ENCODE measurements at places on chromosomes 16 and 17. TPM values are rescaled to one million over a fixed set of nuclear protein-coding genes. Genes with fewer than 3 reads are reported as not detected.

GRCh38 chr17:82548681-82549303 lies 29.3 kb downstream of the FOXK2 start:
- no peak for DNase-seq

Gene LRRC36
- total RNA-seq: 33.0 TPM

GRCh38 chr17:43341715-43342588 lies 56.8 kb upstream of the ARL4D start:
- DNase-seq: no peak

DNA sequence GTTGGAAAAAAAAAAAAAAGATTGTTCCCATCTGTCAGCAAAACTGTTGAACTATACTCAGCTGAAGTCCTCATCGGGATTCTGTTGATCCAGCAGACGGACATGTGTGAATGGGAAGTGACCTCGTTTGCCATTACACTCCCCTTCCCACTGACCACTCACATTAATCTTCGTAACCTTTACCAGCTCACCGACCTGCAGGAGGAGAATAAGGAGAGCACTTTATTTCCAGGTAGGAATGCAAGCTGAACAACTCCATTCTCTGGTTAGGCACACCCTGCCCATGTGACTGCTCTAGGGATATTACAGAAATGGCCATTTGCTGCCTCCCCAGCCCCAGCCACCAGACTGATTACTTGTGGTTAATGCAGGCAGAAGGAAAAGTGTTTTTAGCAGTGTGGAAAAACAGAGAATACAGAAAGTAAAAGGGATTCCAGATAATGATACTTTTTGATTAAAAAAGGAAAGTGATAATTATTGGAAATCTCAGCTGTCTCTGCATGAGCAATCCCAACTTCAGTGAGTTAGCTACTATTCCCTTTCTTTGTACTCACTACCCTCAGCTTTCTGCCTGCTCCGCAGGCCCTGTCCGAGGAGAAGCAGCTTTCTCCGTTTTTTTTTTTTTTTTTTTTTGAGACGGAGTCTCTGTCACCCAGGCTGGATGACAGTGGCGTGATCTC lies 23.6 kb upstream of the YWHAE start:
- no peak for DNase-seq

- no peak for DNase-seq
Measured at GRCh38 chr16:87075319-87075860, 241.8 kb downstream of the C16orf95 start.

Gene KREMEN2
- total RNA-seq: not detected

GRCh38 chr17:82021107-82021899 lies 1.4 kb downstream of the CENPX start:
- DNase-seq: peak; percentile 89

GRCh38 chr17:11608396-11608795 lies 10.1 kb downstream of the DNAH9 start:
- peak; percentile 82 for DNase-seq

- no peak for DNase-seq
Measured at GRCh38 chr16:66189951-66190350, 176.5 kb upstream of the CDH5 start.

- no peak for DNase-seq
Measured at GRCh38 chr16:59324462-59324861, 590.3 kb upstream of the GOT2 start.

DNA sequence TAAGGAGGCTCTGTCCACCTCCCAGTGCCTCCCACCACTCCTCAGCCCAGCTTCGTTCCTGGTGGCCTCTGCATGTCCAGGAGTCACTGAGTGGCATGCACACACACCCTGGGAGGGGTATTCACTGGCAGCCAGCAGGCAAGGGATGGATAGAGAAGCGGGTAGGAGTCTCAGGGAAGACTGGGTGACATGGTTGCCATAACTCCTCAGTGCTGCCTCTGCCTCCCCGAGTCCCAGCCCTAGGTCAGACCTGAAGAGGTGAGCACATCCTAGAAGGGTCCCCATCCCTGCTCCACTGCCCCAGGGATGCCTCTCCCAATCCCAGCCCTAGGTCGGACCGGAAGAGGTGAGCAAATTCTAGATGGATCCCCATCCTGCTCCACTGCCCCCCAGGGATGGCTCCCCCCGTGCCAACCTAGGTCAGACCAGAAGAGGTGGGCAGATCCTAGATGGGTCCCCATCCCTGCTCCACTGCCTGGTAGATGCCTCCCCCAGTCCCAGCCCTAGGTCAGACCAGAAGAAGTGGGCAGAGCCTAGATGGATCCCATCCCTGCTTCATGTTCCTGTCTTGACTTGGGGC lies 197.0 kb downstream of the IRF8 start:
- DNase-seq: no peak

Gene CDH1
- total RNA-seq: 567 TPM

Gene EXOSC6
- total RNA-seq: 45.2 TPM

Gene CSF3
- total RNA-seq: not detected

Gene USP6
- not detected for total RNA-seq
